ENCODE measurements at places on chromosomes 2 and 18.

GRCh38 chr2:147026664-147027295, 818.0 kb upstream of the ACVR2A start:
- DNase-seq, result peak; percentile 91

DNA sequence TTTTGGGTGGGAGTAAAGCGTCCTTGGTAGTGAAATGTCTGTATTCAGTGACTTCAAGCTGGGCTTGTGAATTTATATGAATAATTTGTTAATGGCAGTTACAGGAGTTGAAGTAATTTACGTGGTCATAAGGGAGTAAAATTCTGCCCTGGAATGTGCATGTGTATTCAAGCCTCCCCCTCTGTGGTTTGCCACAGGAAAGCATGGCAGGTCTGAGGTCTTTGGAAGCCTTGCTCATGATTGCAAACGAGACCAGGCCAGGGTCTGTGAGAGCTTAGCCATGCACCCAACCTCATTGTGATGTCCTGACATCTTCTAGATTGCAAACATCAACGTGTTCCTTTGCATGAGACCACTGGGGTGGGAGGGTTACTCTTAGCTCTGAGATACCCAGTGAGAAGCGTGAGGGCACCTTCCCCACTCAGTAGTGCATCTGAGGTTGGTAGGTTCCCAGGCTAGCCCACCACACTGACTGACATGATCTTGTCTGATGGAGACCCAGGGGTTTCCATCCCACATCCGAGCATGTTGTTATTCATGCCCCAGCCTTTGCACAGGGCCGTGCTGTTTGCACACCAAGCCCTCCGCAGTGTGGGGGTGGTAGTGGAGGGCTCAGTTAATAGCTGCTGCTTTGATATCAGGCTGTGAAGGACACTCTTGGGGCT, 216.5 kb downstream of the KLHL29 start:
- no peak for DNase-seq

DNA sequence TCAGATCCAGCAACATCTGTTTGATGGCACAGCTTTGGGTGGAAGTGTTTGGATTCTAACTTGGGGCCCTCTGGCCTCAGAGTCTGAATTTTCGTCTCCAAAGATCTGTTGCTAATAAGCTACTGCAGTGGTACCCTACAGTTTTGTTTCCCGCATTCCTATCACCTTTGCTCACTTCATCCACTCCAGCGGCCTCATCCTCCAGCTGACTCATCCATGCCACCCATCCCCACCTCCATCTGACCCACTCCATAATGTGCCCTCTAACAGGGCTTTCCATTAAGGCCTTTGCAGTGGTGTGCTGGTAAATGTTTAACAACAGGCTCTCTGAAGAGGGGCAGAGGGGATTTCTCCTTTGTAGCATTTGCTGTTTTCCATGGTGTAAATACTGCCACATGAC, 225.5 kb downstream of the TGIF1 start:
- DNase-seq, result peak; percentile 45

GRCh38 chr2:240134466-240134865, 1.6 kb downstream of the COPS9 start:
- peak; percentile 23 for DNase-seq

- DNase-seq, result no peak
These were observed 6.5 kb downstream of the RNF149 start for GRCh38 chr2:101302016-101302415.

- no peak for DNase-seq
These were observed 38.2 kb upstream of the EPHA4 start for GRCh38 chr2:221610255-221610654.

Data from GM23248 (cell line).